Mammary epithelial cell (primary cell): ENCODE measurements at places on chromosomes 13 and 19.

GRCh38 chr19:35929876-35930275 lies 6.3 kb upstream of the LRFN3 start:
- no peak for DNase-seq

DNA sequence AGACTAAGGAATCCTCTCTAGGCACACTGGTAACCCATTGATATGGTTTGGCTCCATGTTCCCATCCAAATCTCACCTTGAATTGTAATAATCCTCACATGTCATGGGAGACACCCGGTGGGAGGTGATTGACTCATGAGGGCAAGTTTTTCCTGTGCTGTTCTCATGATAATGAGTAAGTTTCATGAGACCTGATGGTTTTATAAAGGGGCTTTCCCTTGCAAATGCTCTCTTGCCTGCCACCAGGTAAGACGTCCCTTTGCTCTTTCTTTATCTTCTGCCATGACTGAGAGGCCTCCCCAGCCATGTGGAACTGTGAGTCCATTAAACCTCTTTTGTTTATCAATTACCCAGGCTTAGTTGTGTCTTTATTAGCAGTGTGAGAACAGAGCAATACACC lies 81.4 kb upstream of the GPC6 start:
- DNase-seq = peak; percentile 52

DNA sequence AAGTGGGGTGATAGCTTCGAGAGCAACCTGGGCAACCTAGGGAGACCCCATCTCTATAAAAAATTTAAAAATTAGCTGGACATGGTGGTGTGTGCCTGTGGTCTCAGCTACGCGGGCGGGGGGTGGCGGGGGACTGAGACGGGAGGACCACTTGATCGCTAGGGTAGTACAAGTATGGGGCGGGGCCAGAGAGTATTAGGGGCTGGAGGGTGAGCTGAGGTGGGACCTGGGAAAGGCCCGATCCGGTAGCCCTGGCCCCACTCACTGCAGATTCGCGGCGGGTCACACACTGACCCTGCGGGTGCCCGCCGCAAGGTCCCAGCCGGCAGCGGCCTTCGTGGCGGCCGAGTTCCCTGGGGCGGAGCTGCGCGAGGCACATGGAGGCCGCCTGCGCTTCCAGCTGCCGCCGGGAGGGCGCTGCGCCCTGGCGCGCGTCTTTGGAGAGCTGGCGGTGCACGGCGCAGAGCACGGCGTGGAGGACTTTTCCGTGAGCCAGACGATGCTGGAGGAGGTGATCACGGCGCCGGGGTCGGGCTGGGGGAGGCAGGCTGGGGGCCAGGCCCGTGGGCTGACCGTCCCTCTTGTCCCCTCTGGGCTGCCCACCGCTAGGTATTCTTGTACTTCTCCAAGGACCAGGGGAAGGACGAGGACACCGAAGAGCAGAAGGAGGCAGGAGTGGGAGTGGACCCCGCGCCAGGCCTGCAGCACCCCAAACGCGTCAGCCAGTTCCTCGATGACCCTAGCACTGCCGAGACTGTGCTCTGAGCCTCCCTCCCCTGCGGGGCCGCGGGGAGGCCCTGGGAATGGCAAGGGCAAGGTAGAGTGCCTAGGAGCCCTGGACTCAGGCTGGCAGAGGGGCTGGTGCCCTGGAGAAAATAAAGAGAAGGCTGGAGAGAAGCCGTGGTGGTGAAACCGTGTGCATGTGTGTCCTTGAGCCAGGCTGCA lies 2.0 kb upstream of the ARHGAP45 start:
- peak; percentile 52 for DNase-seq

DNA sequence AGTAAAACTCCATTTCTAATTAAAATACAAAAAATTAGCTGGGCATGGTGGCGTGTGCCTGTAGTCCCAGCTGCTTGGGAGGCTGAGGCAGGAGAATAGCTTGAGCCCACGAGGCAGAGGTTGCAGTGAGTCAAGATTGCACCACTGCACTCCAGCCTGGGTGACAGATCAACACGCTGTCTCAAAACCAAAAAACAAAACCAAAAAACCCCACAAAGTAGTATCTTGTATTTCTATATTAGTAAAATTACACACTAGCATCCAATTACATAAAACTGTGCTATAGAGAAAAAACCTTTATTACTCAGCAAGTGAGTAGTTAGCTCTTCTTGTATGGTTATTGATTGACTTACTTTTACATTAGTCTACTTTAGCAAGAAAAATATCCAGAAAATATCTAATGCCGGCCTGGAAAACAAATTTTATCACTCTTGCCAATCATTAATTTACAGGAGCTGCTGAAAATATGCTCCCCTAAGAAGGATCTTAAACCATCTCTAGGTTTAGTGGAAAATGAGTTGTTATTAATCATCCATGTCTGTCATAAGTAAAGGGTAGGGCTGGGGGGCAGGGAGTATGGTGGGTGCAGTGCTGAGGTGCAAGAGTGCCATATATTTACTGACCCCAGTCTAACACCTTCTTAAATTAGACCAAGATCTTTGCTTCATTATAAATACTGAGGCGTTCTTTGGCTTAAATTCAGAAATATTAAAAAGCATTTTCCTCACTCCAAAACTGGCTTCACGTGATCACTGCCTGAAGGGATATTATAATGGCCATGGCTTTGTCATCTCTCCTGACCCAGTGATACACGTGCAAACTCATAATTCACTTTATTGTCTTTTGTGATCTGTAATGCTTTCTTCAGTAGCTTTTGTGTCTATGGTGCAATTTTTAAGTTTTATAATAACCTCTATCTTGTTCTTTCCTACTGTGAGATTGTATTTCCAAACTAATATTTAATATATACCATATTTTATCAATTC lies 44.1 kb downstream of the UBL3 start:
- no peak for DNase-seq

DNA sequence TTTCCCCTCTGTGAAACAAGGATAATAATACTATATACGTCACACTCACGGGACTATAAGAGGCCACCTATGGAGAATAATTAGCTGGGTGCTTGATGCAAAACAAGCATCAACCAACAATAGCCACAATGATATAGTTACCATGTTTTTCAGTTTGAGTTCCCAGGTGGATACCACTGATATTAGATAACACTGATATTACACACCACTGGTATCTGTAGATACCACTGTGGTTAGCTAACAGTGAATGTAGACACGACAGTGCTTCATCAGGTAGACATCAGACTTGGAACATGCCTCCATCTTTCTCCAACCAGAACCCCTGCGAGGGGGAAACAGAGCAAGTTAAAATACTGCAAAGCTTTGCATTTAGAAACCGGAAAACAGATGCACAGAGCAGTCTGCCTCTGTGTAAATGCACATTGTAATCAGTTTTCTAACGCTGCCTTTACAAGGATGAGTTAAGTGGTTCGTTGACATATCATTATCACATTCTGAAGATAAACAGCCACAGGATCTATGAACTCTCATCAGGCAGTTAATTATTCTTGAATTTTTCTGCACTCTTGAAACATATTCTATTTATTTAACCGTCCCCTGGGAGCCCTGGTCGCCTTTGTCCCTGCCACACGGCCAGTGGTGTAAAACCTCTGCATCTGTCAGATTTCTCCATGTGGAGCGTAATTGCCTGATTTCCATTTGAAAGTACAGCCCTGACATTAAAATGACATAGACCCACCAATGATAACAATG lies 80.7 kb downstream of the RNASEH2B start:
- no peak for DNase-seq

DNA sequence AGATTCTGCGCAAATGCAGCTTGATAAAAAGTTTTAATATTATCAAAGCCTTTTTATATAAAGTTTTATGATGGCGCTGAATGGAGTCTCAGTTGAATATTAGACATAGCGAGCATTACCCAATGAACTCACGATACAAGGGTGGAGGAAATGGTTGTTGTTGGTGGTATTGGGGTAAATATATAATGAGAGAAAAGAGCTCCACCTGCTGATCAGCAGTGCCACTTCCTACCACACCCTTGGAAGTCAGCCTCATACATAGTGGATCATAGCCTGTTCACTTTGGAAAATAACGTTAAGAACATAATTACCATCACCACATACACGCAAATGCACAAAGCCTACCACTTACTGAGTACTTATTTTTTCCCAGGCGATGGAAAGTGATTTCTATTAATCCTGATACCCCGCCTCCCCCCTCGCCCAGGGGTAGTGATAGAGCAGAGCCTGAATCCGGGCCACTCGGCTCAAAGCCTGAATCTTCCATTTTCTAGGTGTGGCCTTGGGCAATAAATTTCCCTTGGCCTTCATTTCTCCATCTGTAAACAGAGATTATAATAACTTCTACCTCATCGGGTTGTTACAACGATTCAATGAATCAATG lies 358.3 kb downstream of the KLF5 start:
- no peak for DNase-seq

DNA sequence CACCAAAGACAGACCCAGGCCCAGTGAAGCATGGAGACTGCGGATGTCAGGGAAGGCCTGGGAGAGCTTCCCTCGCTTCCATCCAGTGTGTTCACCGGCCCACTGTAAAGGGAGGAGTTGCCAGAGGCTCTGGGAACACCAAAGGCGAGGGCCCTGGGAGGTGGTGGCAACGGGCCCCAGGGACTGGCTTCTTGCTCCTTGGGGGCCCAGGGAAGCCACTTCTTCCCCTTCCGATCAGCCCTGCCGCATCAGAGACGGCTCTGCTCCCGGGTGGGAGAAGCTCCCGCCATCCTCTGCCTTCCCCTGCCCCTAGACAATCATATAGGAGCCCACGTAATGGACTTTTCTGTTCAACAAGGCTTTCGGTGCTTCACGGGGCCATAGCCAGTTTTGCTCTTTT lies 83.4 kb upstream of the GPR183 start:
- DNase-seq = no peak

- DNase-seq = peak; percentile 26
Measured at GRCh38 chr13:40776681-40777165, 5.7 kb upstream of the MRPS31 start.

GRCh38 chr13:99357131-99357596 lies 50.0 kb upstream of the GPR183 start:
- no peak for DNase-seq

GRCh38 chr13:62910541-62911060 lies 1495.0 kb upstream of the PCDH20 start:
- no peak for DNase-seq

DNA sequence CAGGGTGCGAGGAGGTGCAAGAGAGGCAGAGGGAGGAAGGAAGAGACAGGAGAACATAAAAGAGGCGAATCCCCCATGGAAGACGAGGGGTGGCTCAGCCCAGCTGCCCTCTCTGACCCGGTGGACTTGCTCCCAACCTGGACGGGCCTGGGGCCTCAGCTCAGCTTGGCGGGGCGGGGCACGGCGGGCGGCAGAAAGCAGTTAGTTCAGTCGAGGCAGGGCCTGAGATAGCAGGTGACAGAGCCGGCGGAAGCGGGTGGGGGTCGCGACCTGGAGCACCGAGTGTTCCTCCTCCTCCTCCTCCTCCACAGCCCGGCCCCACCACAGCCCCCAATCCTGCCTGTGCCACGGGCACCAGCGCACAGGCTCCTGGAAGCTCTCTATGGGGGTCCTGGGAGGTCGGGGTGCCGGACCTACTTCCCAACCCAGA lies 7.0 kb upstream of the CACTIN start:
- no peak for DNase-seq

- no peak for DNase-seq
Measured at GRCh38 chr19:33231511-33231910, 5.9 kb upstream of the SLC7A10 start.

DNA sequence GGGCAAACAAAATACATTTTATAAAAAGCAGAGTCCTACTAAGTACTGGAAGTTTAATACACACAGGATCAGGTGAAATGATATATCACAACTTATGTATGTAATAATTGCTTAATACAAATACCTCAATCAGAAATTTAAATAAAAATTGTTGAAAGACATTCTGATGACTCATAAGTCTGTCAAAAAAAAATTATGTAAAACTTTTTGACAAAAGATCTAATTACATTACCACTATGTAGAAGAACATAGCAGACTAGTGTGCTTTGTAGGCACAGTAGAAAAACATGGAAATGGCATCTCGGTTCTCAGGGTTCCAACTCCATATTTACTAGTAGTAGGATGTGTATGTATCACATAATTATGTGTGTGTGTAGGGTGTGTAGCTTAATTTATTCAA lies 156.2 kb downstream of the DNAJC3 start:
- DNase-seq = no peak

GRCh38 chr13:79282976-79283375 lies 123.1 kb downstream of the RBM26 start:
- DNase-seq = peak; percentile 48

DNA sequence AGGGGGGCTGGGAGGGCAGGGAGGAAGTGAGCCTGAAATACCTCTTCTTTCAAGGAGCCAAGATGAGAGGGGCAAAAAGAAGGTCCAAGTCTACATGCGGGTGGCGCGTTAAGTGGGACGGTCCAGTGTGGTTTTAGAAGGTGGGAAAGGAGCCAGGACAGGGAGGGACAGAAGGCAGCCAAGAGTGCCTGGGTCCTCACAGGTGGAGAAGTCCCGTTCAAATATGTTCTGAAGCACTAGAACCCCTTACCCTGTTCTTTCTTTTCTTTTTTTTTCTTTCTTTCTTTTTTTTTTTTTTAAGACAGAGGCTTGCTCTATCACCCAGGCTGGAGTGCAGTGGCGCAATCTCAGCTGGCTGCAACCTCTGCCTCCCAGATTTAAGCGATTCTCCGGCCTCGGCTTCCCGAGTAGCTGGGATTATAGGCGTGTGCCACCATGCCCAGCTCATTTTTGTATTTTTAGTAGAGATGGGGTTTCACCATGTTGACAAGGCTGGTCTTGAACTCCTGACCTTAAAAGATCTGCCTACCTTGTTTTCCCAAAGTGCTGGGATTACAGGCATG lies 7.4 kb downstream of the CAMSAP3 start:
- DNase-seq = no peak

- peak; percentile 100 for DNase-seq
Measured at GRCh38 chr19:58572818-58573657, at the start of gene MZF1. TSS of gene MZF1 (minus strand) at chr19:58573335. CDS start at chr19:58571389, 1,946 bp downstream.

- no peak for DNase-seq
Measured at GRCh38 chr19:2970201-2970835, 7.0 kb upstream of the TLE6 start.

DNA sequence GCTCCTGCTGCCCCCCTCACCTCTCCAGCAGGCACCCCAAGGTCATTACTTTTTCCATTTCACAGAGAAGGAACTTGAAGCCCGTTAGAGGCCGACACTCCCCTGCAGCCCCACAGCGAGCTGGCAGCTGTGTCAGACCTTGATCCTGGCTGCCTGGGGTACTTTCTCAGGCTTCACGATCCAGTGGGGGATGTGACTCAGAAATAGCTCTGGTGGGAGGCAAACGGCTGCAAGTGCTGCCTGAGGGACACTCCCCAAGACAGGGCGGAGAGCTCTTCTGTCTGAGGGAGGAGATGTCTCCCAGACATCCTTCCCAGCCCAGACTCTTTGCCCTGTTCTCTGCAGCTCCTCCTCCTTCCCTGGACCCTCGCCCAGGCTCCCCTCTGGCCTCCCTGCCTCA lies 4.8 kb downstream of the TSKS start:
- no peak for DNase-seq

- DNase-seq = peak; percentile 63
Measured at GRCh38 chr13:79079351-79079839, 326.7 kb downstream of the RBM26 start.

DNA sequence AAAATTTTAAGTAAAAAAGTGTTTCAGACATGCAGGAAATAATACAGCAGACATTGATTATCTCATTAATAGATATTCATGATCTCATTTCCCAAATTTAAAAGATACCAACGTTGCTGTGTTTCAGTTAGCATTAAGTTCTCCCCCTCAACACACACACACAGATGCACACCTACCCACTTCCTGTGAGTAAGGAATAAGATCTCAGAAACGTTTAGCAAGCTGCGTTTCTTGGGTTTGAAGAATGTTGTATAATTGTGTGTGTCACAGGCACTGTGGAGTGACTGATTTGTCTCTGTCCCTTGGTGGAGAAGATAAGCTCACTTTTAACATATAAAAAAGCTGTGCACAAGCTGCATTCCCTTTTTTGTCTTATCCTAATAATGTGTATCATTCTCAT lies 196.8 kb downstream of the PDS5B start:
- DNase-seq = peak; percentile 36
